Tibial nerve (tissue), 4 donors: ENCODE measurements at places on chromosomes 7 and 10. TPM values are rescaled to one million over a fixed set of nuclear protein-coding genes. Genes with fewer than 3 reads are reported as not detected.

The CFAP70 gene
- total RNA-seq = 4.5 TPM

The LRRC18 gene
- not detected for total RNA-seq

The CDK14 gene
- 36.3 TPM for total RNA-seq

The HABP2 gene
- total RNA-seq = not detected

The SEPTIN14 gene
- total RNA-seq = not detected

The AKR1C2 gene
- 31.4 TPM for total RNA-seq

The ATOH7 gene
- total RNA-seq = not detected

The SEMA3A gene
- total RNA-seq = 9.0 TPM

The CAV1 gene
- total RNA-seq = 375 TPM

The BHLHA15 gene
- not detected for total RNA-seq

The MYO1G gene
- total RNA-seq = 1.5 TPM

The TDRD1 gene
- total RNA-seq = not detected

The PVRIG gene
- 0.78 TPM for total RNA-seq

The SYT15B gene
- 4.6 TPM for total RNA-seq

The CDHR3 gene
- 8.0 TPM for total RNA-seq

The CCL26 gene
- total RNA-seq = not detected

The ITGA8 gene
- total RNA-seq = 3.1 TPM

The VSTM4 gene
- 12.5 TPM for total RNA-seq

The CAMK1D gene
- total RNA-seq = 6.9 TPM

The SORCS1 gene
- total RNA-seq = 61.5 TPM

The MARVELD1 gene
- 28.0 TPM for total RNA-seq

The COL13A1 gene
- total RNA-seq = 0.63 TPM

The SKIDA1 gene
- total RNA-seq = 0.39 TPM

The CYP3A7 gene
- not detected for total RNA-seq

The CDC14C gene
- not detected for total RNA-seq

The CDHR1 gene
- 0.44 TPM for total RNA-seq

The PPP3CB gene
- total RNA-seq = 72.3 TPM

The KBTBD2 gene
- 46.7 TPM for total RNA-seq

The FAM237B gene
- not detected for total RNA-seq

The NT5C3A gene
- total RNA-seq = 23.5 TPM

The EGFR gene
- 136 TPM for total RNA-seq

The CFAP69 gene
- total RNA-seq = 51.1 TPM

The RRP12 gene
- 14.7 TPM for total RNA-seq

The HMX2 gene
- total RNA-seq = not detected

The SPACDR gene
- 2.1 TPM for total RNA-seq

The NUTM2B gene
- not detected for total RNA-seq

The C7orf33 gene
- total RNA-seq = not detected

The CLRN3 gene
- not detected for total RNA-seq

The MLLT10 gene
- total RNA-seq = 40.8 TPM

The ECHDC3 gene
- total RNA-seq = 48.6 TPM

The NPC1L1 gene
- 0.30 TPM for total RNA-seq

The KLF6 gene
- 200 TPM for total RNA-seq

The CALML3 gene
- total RNA-seq = not detected

The MMD2 gene
- total RNA-seq = not detected

The PRKAR2B gene
- 49.0 TPM for total RNA-seq

The LEP gene
- total RNA-seq = 70.7 TPM

The AFAP1L2 gene
- total RNA-seq = 117 TPM

The COL1A2 gene
- 747 TPM for total RNA-seq

The H2AZ2 gene
- total RNA-seq = 117 TPM

The MBL2 gene
- 0.21 TPM for total RNA-seq

The CPXM2 gene
- 45.2 TPM for total RNA-seq

The C10orf62 gene
- 1.1 TPM for total RNA-seq

The PLAC9 gene
- 63.3 TPM for total RNA-seq

The HYAL4 gene
- total RNA-seq = not detected

The BZW2 gene
- total RNA-seq = 69.3 TPM

The LRRC4 gene
- total RNA-seq = 2.3 TPM

The CYP2E1 gene
- 0.30 TPM for total RNA-seq

The FAM3C gene
- 38.9 TPM for total RNA-seq
